GM23338 (cell line): ENCODE measurements at places on chromosomes 12 and 14. TPM values are rescaled to one million over a fixed set of nuclear protein-coding genes. Genes with fewer than 3 reads are reported as not detected.

The TWF1 gene
- 40.4 and 52.1 TPM in 2 replicates for total RNA-seq

The KRT79 gene
- 0.21 TPM in 1 of 2 replicates, not detected in the other for total RNA-seq

The SIX4 gene
- 46.9 and 50.2 TPM in 2 replicates for total RNA-seq

The NTN4 gene
- 3.3 and 3.8 TPM in 2 replicates for total RNA-seq

The DLGAP5 gene
- 106 and 110 TPM in 2 replicates for total RNA-seq

The HOXC10 gene
- not detected in 2 replicates for total RNA-seq

The CDKL1 gene
- total RNA-seq, result 0.19 and 0.52 TPM in 2 replicates

The KRT86 gene
- total RNA-seq, result not detected in 2 replicates

The APOF gene
- not detected in 2 replicates for total RNA-seq

The DNAJC22 gene
- total RNA-seq, result 0.10 TPM in 1 of 2 replicates, not detected in the other
